ENCODE measurements at places on chromosomes 4 and X. TPM values are rescaled to one million over a fixed set of nuclear protein-coding genes. Genes with fewer than 3 reads are reported as not detected.
A peak's percentile ranks its signal among the peaks of the same experiment; 100 is the strongest.

DNA sequence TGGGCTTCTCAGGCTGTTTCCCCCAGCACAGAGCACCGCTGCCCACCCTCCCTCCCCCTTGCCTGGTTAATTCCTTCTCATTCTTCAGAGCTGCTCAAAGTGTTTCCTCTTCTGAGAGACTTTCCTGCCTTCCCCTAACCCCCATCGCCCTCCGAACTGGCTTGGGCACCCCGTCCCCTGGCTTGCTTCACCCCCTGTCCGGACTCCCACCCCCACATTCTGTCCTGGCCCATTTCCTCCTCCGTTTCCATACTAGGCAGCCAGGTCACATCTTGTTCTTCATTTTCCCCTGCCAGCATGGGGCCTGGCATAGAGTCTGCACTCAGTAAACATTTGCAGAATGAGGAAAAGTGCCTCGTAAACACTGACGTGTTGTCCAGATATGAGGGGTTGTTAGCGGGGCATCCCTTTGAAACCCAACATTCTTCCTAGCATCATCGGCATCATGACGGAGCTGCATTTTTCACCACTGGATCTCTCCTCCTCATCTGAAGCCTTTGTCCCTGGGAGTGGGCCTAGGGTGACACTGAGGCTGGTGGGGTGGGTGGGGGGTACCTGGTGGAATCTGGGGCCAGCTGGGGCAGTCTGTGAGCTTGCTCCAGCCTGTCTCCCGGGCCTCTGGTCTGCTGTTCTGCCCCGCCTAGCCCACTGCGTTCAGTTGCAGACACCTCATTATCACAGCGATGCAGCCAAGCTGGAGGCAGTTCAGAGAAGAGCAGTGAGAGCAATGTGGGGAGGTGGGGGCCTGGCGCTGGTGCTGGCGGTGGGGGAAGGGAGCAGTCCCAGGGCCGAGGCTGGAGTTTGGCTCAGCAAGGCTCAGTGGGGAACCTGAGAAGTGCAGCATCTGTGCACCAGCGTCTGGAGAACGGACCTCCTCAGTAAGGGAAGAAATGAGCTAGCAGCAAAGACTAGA is 149.4 kb upstream of the PJA1 start:
- DNase-seq: no peak

BEX5 gene
- total RNA-seq: 0.91 TPM

UGT2A1 gene
- total RNA-seq: not detected

PNCK gene
- total RNA-seq: not detected

DNA sequence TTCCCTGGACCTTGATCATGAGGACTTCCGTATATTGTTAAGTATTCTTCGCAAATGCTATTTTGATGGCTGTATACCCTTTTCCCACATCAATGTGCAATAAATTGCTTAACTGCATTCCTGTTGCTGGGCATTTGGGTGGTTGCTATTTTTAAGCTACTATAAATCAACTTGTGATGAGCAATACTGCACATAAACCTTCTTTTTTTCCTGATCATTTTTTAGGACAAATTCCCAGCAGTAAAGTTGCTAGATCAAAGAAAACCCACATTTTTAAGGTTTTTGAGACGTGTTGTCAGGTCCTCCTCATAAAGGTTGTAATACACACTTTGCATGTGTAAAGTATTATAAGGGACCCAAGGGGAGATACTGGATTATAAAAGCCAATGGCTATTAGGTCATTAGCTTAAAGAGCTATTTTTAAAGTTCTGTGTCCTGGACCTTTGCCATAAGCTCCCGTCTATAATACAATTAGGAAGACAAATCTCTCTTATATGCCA is 35.6 kb downstream of the LIMCH1 start:
- DNase-seq: no peak

DNA sequence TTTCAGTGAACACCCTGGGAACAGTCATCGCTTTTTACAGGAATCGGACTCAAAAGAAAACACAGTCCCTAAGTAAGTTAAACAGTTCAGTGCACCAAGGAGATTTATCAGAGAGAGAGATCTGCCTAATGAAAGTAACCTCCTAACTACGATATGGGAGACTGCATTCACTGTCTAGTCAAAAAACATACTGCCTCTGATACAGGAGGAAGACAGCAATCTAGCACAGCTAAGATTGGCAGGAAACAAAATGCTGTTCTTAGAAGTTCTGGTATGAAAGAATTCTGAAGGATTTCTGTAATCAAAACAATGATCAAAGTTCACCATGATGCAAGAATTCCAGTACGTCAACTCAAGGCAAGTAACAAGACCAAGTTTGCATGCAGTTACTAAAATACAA is 92.8 kb downstream of the MAML3 start:
- DNase-seq: no peak

DNA sequence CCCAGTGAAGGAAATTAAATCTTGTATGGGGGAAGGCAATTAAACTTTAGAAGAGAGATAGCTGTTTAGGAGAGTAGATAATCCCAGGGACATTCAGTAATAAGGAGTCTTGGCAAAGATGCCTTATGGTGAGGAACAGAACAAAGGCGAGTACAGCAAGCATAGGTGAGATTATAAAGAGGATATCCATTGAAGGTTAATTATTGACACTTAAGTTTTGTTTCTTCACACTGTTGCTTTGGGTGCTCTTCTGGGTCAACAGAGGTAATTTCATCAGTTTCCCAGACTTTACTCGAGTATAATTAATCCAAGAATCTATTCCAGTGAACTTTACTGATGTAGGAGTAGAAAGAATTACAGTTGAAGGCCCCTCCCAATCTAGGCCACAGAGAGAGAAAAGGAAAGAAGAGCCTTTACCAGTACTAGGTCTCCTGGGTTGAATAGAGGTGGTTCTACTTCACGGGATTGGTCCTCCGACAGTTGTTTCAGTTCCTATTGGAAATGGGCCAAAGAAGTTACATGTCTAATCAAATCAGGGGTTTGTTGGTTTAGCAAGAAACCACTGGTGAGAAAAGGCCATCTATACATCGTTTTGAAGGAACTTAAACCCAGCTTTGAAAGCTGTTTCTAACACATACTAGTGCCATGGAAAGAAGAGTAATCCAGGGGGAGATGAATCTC is 27.2 kb downstream of the EPGN start:
- peak; percentile 13 for DNase-seq

NR0B1 gene
- not detected for total RNA-seq

- DNase-seq: no peak
These were observed 127.6 kb downstream of the EIF4E start for GRCh38 chr4:98801259-98801725.

- peak; percentile 50 for DNase-seq
These were observed 23.4 kb downstream of the STIM2 start for GRCh38 chr4:26884026-26884425.

- no peak for DNase-seq
These were observed 25.7 kb downstream of the AFF1 start for GRCh38 chr4:86960557-86960961.

DNA sequence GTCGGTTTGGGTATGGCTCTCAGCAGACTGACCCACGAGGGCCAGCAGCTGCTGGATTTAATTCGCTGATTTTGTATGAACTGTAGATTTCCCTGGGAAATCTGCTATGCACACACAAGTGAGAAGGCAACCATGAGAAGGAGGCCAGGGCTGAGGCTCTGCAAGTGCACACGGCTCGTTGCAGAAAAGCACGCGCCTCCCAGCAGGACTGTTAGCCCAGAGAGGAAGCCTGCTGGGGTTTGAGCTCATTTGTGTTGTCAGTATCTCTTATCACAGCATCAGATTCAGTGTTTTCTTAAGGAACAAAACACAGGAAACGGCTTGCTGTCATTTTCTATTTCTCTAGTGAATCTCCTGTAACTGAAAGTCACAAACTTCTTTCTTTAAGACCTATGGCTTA is 296.2 kb upstream of the FAT1 start:
- no peak for DNase-seq

- DNase-seq: no peak
These were observed 1597.8 kb upstream of the PCDH10 start for GRCh38 chr4:131551306-131551705.

MND1 gene
- not detected for total RNA-seq

DNA sequence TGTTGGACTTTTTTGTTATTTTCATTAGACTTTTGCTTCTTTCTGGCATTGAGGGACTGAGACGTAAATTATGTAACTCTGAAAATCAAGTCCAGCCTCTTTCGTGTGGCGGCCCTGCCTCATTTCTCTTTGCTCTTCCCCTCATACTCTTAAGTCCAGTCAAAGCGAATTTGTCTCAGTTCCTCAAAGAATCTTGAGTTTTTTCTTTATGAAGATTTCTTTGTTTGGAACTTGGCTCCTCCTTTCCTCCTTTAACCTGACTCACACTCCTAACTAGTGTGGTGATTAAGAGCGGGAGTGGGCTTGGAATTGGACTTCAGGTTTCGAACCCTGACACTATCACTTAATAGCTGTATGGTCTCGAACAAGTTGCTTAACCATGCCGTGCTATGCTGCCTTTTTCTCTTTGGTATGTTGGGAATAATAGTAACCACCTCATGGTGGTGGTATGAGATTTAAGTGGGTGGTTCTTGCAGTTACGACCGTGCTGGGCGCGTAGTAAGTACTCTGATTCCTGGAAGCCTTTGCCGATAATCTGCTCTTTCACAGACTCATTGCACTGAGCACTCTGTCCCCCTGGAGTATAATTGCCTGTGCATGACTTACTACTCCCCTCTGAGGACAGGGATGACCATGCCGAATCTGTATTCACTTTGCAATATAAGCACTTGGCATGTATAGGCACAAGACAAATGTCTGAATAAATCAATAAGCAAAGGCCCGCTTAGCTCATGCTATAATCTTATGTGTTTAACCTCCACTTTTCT is 19.1 kb downstream of the FNIP2 start:
- DNase-seq: no peak

ADGRG4 gene
- not detected for total RNA-seq

CYLC1 gene
- total RNA-seq: not detected

PCDH19 gene
- not detected for total RNA-seq

GRCh38 chr4:165207016-165207430 is 338 bp upstream of the KLHL2 start:
- no peak for DNase-seq

DNA sequence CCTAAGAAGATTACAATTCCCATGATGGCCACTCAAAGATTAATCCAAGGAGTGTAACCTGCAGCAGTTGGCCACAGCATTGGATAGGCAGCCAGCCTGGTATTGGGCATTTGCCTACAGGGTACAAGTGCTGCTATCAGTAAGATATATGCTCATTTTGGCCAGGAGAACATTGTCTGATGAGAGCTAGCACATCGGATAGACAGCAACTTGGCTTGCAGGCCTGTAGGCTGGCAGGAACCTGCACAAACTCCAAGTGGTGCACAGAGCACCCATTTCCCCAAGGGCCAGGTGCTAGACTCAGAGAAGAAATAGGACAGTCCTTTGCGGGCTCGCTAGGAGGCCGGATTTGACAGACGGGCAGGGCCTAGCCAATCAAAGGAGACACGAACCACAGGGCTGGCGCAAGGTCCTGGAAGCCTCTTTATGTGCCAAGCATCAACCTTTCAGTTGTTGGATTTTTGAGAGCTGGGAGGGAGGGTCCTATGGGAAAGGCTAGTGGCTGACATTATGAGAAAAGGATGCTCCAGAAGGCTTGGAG is 11.7 kb upstream of the AP1AR start:
- no peak for DNase-seq

GRCh38 chr4:26030260-26030667 is 116.2 kb downstream of the SMIM20 start:
- DNase-seq: no peak

DNA sequence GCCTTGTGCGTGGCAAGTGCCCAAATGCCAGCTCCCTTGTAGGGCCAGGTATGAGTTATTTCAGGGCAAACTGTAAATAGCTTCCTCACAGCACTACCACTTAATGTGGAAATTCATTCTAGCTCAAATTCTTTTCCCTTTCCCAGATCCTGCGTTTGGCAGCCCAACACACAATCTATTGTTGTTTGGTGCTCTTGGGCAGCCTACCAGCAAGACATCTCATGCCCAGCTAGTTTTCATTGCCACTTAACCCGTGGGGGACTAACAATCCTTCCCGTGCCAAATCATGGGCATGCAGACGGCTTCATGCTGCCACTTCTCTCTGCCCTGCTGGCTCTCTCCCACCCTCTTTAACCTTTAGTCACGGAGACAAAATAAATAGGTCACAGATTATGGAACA is 454.2 kb downstream of the GRIA2 start:
- DNase-seq: no peak

PPEF1 gene
- 0.52 TPM for total RNA-seq

PHKA1 gene
- total RNA-seq: 0.22 TPM

KIT gene
- total RNA-seq: not detected

CT45A2 gene
- total RNA-seq: not detected

- no peak for DNase-seq
These were observed 579.5 kb downstream of the GALNTL6 start for GRCh38 chr4:172392741-172393140.

DNA sequence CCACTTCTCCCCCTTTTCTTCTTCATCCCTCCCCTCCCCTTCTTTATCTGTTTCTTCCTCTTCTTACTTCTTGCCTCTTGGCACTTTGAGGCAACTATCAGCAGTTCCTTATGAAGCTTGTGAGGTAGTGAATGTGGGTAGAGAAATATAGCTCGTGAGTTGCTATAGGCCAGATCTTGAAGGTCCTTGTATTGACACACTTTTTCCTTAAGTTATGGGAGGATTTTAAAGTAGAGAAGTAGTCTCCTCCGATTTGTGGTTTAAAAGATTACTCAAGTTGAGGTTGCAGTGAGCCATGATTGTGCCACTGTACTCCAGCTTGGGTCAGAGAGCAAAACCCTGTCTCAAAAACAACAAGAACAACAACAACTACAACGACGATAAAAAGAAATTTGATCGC is 3.4 kb upstream of the RRAGB start:
- DNase-seq: no peak

RHOXF1 gene
- not detected for total RNA-seq

GRCh38 chrX:17474892-17475291 is 99.9 kb downstream of the NHS start:
- no peak for DNase-seq

- DNase-seq: no peak
These were observed 62.3 kb upstream of the ADAMTS3 start for GRCh38 chr4:72631296-72631695.

GRCh38 chr4:124753941-124754581 is 41.5 kb upstream of the ANKRD50 start:
- DNase-seq: no peak

- no peak for DNase-seq
These were observed 492.2 kb upstream of the AADAT start for GRCh38 chr4:170581969-170582368.

DNA sequence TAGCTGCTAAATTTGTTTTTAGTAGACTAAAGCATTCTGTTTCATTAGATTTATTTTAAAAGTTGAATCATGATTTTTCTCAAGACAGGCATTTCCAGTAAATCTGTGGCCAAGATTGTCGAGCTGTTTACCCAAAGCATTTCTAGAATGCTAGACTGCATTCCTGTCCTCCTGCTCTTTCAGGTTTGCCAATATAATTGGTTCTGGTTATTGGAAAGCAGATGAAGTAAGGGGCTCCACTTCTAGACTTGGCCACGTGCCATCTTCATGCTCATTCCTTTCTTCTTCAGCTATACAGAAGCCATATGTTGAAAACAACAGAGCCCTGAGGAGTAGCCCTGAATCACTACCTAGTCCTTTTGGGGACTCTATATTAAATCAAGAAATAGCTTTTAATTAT is 62.5 kb downstream of the PGRMC2 start:
- no peak for DNase-seq

CCNG2 gene
- 75.0 TPM for total RNA-seq
